ENCODE measurements at places on chromosomes 4 and X. TPM values are rescaled to one million over a fixed set of nuclear protein-coding genes. Genes with fewer than 3 reads are reported as not detected.

VEGFC gene
- total RNA-seq, result 45.7 TPM

NPY2R gene
- not detected for total RNA-seq

SHISA3 gene
- total RNA-seq, result not detected

XAGE2 gene
- not detected for total RNA-seq

CCKAR gene
- not detected for total RNA-seq

STPG2 gene
- not detected for total RNA-seq
